ENCODE measurements at places on chromosomes 3 and 15.

- no peak for DNase-seq
These were observed at the start of gene PSTPIP1 for GRCh38 chr15:76994971-76995945. PSTPIP1 (plus strand) TSS chr15:76995126; CDS start chr15:76995574, 448 bp downstream.

- no peak for DNase-seq
These were observed 251.1 kb downstream of the OCA2 start for GRCh38 chr15:27847775-27848710.

GRCh38 chr3:60065227-60065868 lies 1015.5 kb upstream of the CFAP20DC start:
- DNase-seq: no peak

GRCh38 chr3:150061288-150062024 lies 90.8 kb upstream of the PFN2 start:
- no peak for DNase-seq

GRCh38 chr15:72365844-72366243 lies 10.0 kb downstream of the HEXA start:
- DNase-seq: no peak

DNA sequence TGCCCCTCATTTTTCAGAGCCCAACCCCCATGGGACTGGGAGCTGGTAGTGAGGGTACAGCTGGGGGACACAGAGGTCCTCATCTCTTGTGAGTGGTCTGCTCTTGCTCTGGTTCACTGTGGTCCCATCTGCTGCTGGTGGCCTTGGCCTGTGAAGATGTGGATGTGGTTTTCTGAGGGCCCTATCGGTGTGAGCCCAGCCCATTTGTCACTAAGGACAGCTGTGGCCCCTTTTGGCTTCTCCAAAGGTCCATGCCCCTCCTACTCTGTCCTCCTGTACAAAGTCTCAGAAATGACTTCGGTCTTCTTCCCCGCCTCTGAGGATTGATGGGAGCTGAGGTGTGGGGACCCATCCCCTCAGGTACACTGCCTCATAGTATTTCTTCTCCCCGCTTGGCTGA lies 21.0 kb downstream of the LIPC start:
- DNase-seq: no peak

DNA sequence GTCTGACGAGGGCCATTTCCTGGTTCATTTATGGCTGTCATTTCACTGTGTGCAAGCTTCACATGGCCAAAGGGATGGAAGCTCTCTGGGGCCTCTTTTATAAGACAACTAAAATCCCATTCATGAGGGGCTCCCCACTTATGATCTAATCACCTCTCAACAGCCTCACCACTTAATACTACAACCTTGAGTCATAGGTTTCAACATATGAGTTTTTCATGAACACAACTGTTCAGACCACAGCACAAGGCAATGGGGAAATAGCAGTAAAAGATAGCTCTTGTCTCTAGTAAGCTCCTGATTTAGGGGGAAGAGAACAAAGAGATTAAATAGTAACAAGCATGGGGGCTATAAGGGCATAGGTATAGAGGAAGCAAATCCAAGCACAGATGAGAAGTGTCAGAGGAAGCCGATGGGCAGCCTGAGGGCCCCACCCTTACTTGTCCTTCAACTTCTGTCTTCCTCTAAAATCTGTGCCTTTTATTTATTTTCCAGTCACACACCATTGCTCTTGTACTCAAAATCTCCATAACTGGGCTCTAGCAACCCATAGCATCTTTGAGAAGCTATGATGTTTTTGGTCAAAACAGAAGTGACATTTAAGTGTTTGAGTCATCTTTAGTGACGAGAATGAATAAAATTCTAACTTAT lies 329.1 kb downstream of the UNC13C start:
- DNase-seq: no peak
